ENCODE measurements at places on chromosomes 2 and 18.

- DNase-seq = no peak
Observed at GRCh38 chr2:45700407-45701013, 49.0 kb downstream of the PRKCE start.

- DNase-seq = no peak
Observed at GRCh38 chr2:126945118-126945517, 46.4 kb downstream of the TEX51 start.

- DNase-seq = peak; percentile 96
Observed at GRCh38 chr2:36277146-36277808, 78.3 kb upstream of the CRIM1 start.

GRCh38 chr18:55458456-55459203 lies 129.4 kb downstream of the TCF4 start:
- no peak for DNase-seq

DNA sequence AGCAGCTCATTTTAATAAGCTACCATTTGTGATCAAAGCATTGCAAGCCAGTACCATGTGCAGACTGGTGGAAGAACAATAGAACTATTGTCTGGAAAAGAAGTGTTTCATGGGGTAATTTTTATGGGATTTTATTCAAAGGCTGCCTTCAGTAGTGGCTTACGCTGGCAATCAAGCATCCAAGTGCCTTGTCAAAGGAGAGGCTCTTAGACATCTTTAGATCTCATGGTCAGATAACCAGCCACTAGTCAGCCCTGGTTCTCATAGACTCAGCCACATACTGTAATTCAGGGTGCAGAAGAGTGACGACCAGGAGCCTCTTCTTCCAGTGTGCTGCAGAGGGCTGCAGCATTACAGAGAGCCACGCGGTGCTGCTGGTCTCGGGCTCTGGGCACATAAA lies 98.5 kb upstream of the NOSTRIN start:
- DNase-seq = no peak

DNA sequence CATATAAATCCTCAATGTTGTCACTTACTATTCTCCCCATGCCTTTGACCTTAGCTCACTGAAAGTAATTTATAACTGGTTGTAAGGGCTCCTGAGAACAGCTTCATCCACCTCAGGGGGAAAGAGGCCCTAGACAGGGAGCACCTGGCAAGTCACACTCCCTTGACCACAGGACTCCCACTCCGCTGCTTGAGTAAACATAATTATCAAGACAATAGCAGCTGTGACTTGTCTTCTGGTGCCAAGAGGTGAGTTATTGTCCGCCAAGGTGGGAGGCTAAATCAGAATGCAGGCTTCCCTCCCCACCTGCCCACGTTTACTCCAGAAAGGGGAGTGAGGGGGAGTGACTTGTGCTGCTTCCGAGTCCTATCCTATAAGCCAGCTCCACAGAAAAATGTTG lies 230.6 kb upstream of the LRATD1 start:
- DNase-seq = no peak

GRCh38 chr2:200121931-200122330 lies 166.5 kb downstream of the MAIP1 start:
- peak; percentile 53 for DNase-seq

DNA sequence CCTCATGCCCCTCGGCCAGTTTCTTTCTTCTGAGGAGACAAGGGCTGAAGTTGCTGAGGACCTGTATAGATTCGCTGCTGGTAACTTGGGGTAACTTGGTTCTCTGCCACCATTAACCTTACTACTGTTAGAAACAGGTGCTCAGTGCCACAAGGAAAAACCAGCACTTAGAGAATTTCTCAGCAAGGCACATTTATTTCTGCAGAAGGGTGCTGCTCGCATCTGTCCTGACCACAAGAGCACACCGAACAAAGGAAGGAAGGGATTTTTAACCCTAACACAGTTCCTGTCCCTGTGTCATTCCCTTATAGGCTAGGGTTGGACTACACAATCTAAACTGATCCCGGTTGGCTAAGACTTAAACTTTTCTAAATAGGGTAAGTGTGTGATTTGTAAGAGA lies 154.1 kb downstream of the SOCS6 start:
- no peak for DNase-seq

DNA sequence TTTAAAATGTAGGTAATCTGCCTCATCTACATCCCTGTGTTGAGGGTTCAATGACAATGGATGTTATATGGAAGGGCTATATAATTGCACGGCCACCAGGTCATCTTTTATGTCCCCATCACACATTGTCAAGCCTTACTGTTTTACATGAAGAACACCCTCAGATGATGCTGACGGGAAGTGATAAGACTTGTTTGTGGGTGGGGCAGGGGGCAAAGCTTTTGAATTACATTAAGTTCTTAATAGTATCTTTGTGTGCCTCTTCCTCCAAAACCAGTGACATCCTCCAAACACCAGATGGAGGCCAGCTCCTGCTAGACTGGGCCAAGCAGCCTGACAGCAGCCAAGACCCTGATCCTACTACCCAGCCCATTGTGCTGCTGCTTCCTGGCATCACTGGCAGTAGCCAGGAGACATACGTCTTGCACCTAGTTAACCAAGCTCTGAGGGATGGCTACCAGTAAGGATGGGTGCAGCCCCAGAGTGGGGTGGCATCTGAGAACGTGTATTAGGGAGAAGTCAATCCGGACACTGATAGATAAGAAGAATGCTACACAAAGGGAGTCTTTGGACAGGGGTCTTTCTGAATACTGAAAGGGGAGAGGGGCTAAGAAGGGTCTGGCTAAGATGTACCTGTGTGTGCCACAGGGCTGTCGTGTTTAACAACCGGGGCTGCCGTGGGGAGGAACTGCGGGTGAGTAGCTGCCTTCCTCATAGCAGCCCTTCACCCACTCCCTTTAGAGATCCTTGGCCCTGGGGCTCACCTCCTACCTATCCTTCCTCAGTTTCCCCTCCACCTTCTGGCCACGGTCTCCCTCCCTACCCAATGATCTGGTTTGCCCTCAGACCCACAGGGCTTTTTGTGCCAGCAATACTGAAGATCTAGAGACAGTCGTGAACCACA lies 5.3 kb downstream of the ABHD1 start:
- no peak for DNase-seq

DNA sequence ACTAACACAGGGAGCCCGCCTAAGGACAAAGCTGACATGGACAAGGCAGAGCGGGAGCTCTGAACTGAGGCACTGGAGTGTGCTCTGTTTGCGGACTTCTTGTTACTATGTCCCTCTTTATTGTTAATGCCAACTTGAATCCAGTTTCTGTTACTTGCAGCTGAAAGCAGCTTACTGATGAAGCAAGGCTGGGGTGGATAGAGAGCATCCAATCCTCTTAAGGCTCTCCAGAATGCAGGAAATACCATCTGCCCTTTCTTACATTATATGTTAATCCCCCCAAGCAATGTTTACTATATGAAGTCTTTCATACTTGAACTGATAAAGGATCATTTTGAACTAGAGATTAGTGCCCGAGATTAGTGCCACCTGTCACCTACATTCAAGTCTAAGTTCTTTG lies 9.4 kb downstream of the FAM210A start:
- peak; percentile 60 for DNase-seq

DNA sequence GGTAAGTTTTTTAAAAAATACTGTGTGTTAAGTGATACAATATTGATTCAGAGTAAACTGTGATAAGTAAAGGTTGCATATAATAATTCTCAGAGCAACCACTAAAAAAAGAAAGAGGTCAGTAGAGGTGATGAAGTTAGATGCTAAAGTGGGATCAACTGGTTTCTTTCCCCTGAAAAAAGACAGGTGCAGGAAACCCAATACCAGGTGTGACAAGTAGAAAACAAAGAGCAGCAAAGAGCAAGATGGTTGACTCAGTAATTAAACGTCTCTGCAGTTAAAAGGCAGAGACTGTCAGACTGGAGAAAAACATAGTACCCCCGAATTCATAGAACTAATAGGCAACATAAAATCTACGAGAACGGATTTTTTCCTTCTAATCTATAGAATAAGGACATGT lies 128.3 kb downstream of the ATP9B start:
- DNase-seq = no peak

DNA sequence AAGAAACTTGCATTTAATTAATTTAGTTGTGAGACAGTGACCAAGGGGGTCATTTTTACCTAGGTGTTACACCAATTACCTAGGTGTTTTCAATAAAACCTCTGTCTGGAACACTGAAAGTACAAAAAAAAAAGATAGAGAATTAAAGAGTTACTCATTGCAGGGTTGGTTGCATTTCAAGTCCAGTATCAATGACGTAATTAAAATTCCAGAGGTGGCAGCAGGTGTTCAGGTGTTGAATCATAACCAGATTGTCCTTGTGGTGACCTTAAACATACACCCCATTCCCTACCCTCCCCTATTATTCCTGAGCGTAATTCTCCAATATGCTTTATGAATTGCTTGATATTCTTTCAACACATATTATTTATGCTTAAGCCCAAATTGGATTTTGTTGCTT lies 352.0 kb upstream of the SLC8A1 start:
- DNase-seq = no peak

DNA sequence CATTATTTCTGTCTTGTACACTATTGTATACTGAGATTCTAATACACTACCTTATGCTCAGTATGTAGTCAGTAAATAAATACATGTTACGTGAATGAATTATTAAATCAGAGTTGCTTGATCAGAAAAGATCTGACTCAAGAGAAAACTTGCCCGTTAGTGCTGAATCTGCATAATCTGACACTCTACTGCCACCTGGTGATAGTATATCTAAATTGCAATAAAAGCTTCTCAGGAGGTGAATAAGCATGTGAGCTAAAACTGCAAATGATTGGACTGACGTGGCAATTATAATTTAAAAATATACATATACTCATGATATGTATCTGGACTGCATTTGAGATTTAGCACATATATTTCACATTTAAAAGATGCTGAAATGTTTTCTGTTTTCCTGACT lies 70.4 kb downstream of the KIAA1328 start:
- peak; percentile 58 for DNase-seq

DNA sequence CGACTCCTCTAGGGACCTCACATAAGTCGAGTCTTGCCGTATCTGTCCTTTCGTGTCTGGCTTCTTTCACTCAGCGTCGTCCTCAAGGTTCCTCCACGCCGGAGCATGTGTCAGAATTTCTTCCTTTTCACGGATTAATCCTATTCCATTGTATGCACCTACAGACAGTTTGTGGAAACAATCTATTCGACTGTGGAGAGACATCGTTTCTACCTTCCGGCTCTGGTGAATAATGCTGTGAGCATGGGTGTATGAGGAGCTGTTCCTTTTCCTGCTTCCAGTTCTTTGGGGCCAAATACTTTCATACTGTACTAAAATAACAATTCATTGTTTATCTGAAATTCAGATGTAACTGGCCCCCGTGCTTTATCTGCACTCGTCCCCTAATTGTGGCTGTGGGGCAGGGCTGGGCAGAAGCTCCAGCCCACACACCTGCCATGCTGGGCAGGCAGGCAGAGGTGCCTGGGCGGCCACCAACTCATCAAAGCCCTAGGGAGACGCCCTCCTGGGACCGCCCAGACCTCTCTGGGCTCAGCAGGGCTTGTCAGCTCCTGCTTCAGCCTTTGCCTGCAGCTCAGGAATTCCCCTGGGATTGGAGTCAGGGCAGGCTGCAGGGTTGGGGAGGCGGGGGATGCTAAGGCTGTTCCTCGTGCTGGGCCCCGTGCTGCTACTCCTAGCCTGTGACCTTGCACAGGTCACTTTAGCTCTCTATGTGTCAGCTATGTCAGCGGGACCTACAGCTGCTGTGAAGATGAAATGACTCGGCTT lies 14.5 kb downstream of the GPC1 start:
- no peak for DNase-seq

GRCh38 chr2:216420367-216421101 lies 8.2 kb downstream of the SMARCAL1 start:
- DNase-seq = no peak

- DNase-seq = no peak
Observed at GRCh38 chr2:137987011-137987410, 22.7 kb downstream of the HNMT start.

GRCh38 chr2:197306696-197307040 lies 3.9 kb downstream of the ANKRD44 start:
- no peak for DNase-seq

GRCh38 chr18:623761-624620 lies 27.2 kb downstream of the CLUL1 start:
- peak; percentile 82 for DNase-seq

DNA sequence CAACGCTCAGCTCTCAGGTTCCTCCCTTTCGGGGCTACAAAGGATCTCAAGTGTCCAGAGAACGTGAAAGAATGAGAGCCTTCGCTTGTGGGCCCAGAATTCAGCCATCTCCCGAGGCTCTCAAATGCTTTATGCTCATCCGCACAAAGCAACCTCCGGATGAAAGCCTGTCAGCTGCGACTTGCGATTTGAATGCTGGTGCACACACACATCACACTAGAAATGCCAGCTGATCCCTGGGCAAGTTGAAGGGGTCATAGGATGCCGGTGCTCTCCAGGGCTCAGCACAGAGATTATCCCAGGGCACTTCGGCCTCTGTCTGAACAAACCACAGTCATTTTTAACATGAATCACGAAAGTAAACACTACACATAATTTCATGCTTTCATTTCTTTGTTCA lies 141.8 kb upstream of the MYT1L start:
- no peak for DNase-seq

DNA sequence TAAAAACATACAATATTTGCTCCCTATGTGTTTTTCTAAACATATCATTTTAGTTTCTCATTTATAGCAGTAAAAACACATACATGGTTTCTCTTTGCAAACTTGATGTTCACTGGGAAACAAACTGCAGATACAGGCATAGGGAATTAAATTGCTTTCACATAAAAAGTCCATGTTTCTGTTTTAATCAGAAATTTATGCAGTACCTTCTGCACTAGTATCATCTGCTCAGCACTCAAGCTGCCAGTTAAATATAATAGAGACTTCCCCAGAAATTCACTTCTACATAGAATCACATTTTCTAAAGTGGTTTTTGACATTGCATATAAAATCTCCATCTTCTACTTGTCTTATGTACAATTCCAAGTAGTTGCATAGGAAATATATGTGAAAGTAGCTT lies 1107.3 kb upstream of the NRXN1 start:
- no peak for DNase-seq

DNA sequence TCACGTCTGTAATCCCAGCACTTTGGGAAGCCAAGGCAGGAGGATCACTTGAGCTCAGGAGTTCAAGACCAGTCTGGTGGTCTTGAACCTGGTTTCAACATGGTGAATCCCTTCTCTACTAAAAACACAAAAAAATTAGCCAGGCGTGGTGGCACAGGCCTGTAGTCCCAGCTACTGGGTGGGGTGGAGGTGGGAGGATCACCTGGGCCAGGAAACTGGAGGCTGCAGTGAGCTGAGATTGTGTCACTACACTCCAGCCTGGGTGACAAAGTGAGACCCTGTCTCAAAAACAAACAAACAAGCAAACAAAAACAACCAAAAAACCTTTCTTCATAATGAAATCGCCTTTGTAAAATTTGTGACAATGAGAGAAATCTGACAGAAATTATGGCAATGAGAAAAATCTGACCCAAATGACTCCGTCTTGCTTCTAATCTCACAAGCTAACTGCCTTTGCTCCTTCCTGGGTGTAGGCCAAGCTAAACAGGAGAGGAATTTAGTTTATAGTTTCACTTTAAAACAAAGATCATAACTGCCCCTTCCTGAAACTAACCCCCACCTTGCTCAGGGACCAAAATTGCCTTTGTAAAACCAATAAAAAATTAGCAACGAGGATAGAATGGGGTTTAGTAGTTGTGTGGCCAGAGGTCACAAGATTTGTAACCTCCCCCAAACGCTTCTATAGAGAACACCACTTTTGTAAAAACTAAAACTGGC lies 60.7 kb upstream of the KIF5C start:
- DNase-seq = peak; percentile 81
